Stimulated activated CD8-positive, alpha-beta memory T cell treated with anti-CD3 and anti-CD28 coated beads, Interleukin-15, amount 100 ng/mL, for 1 hour (primary cell): ENCODE measurements at places on chromosomes 1 and 21.

DNA sequence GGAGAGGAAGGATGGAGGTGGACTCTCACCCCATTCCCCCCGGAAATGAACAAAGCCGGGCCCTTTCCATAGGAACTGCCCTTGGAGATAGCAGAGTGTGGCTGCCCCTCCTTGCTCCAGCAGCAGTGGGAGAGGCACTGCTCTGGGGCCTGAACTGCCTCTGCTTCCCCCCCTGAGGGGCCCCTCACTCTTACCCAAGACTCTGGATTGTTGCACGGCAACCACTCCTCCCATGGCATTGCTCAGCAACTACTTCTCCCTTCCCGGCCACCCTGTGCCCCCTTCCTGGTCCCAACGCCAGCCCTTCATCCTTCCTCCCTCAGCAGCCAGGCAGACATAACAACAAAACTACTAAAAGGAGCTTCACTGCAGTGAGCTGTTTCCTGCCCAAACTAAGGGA is 3.0 kb upstream of the ACKR1 start:
- no peak for DNase-seq

- DNase-seq: no peak
Measured at GRCh38 chr1:6635910-6636760, 11.5 kb downstream of the THAP3 start.

DNA sequence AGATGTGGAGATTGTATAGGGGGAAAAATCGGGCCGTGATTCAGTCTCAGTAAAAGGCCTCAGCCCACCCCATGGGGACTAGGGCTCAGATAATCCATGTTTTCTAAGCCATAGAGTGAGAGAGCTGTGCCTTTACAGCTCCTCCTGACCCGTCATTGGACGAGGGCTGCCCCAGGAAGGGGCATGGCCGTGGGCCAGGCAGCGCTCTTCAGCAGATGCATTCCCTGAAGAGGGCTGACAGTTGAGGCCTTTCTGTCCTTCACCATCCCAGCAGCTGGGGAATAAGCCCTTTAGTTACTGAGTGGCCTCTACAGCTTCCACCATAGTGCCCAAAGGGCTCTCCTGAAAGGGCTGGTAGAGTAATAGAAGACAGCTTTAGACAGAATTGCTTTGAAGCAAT is 57.2 kb downstream of the ST3GAL3 start:
- no peak for DNase-seq

GRCh38 chr1:56788588-56788987 is 30.6 kb downstream of the FYB2 start:
- no peak for DNase-seq

DNA sequence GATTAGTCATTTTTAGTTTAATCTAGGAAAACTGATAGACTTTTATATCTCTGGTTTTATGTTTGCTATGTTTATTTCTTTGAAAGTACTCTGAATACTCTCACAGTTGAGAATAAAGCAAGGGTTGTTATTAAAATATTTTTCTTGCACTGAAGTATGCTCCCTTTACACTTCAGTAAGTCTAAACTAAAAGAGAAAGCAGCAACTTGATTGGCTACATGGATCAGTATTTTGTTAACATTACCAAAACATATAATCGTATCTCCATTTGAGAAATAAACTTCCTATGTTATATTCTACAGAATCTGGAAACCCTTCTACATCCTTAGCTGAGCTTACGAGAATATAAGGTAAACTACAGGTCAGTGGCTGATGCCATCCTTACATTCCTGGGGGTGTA is 149.5 kb upstream of the HP1BP3 start:
- DNase-seq: no peak

DNA sequence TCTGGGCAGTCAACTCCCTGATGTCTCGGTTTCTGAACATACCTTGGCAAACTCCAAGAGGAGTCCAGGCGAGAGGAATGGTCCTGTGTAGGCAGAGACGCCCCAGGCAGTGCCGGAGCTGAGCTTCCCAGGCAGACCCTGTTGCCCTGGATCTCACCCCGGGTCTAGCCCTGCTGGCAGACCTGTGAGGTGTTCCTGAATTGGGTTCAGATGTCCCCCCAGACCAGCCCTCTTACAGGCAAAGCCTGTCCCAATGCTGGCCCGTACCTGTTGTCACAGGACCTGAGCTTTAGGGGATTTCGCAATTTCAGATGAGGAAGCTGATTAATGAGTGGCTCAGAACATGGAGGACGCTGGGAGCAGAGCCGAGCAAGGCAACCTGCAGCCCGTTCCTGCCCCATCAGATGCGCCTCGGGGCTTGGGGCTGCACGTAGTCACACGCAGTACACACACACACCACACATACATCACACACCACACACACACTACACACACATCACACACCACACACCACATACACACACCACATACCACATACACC is 38.5 kb upstream of the PDE9A start:
- peak; percentile 22 for DNase-seq

DNA sequence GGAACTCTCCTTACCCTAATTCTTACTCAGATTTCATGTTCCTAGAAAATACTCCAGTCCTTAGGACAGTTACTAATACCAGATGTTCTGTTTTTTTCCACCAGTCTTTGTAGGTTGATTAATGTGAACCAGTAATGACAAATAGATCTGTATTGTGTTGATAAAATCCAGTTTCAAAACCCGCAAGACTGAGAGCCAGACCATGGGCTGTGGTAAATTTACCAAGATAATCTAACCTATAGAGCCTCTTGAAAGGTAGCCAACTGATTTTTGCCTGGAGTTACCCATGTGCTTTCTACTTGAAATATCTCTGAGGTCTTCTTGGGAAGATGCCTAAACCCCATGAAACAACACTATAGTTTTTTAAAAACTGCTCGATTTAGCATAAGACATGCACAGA is 46.5 kb upstream of the CDC7 start:
- no peak for DNase-seq

DNA sequence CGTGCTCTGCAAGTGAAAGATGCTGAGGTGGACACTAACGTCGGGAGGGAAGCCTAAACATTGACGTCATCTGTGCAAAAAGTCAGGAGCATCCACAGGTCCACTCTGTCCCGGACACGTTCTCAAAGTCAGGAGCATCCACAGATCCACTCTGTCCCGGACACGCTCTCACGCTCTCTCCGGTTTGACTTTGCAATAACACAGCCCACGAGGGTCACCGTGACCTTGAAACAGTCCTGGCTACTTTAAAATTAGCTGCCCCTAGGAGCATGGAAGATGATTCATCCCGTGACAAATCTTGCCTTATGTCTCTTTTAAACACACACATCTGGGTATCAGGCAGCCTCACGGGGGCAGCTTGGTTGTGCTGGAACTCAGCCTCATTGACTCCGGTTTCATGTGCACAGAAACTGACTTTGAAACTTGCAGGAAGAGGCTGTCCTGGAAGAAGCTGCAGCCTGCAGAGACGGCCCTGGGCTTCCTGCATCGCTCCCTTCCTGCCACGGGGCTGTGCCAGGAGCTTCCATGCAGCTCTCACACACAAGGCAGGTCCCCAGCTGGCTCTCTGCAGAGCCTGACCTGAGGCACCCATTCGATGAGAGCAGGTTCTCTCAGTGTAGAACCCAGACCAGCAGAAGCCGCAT is 18.1 kb upstream of the COL18A1 start:
- no peak for DNase-seq

GRCh38 chr1:100325415-100326324 is 26.6 kb upstream of the CDC14A start:
- no peak for DNase-seq

GRCh38 chr1:182910143-182910542 is 42.8 kb downstream of the SHCBP1L start:
- DNase-seq: no peak

DNA sequence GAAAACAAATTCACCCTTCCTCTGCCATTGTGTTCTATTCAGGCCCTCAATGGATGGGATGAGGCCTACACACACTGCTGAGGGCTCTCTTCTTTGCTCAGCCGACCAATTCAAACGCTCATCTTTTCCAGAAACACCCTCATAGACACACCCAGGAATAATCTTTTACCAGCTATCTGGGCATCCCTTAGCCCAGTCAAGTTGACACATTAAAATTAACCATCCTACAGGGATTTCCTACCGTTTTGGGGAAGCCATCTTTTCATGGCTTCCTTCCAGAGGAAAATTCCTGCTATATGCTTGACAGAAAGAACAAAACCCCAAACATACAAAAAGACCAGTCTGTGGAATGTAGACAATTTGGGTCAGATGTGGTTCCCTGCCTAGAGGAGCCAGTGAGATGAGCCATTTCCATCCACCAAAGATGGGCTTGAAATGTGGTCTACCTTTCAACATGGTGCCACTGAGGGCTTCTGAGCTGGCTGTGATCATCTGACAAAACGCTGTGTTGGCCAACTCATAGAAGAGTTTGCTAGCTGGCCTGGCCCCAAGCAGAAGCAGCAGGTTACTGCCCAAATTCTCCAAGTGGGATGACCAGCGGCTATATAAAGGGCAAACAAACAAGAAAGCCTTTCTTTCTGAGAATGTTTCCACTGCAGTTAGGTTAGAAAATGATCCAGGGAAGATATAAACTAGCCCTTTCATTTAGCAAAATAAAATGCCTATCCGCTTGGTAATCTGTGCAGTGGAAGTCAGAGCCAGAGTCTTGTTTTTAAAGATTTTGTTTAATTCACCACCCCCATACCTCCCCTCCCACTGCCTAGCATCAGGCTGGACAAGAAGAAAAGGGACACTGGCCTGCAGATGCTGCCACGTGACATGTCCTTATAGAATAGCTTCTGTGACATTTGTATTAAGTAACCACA is 69.1 kb upstream of the MRPS6 start:
- DNase-seq: no peak

GRCh38 chr1:164961715-164962114 is 394.8 kb downstream of the LMX1A start:
- DNase-seq: no peak

DNA sequence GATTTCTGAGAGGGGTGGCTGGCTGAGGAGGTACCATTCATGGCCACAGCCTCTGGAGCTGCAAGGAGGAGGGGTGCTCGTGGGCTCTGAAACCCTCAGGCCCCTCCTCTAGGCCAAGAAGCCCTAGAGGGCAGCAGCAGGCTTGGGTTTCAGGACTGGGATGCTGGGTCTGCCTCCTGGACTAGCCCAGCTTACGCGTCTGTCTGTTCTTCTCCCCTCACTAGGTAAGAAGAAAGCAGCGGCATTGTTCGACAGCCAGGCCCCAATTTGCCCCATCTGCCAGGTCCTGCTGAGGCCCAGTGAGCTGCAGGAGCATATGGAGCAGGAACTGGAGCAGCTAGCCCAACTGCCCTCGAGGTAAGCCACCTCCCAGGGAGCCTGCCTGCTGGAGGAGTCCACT is 60.3 kb downstream of the TMEM53 start:
- DNase-seq: no peak

GRCh38 chr1:111145542-111145941 is 5.5 kb downstream of the CEPT1 start:
- no peak for DNase-seq

DNA sequence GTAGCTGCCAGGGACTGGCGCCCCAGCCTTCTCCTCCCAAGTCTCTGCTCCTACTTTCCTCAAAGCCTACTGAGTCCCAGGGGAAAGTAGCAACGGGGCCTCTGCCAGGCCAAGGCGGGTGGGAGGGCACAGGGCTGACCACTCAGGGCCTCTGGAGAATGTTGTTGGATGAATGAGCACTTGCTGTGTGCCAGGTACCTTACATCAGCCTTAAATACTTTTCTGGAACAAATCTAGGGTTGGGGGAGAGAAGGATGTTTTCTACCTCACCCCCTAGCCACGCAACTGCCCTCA is 119.3 kb upstream of the ZBTB40 start:
- DNase-seq: no peak

DNA sequence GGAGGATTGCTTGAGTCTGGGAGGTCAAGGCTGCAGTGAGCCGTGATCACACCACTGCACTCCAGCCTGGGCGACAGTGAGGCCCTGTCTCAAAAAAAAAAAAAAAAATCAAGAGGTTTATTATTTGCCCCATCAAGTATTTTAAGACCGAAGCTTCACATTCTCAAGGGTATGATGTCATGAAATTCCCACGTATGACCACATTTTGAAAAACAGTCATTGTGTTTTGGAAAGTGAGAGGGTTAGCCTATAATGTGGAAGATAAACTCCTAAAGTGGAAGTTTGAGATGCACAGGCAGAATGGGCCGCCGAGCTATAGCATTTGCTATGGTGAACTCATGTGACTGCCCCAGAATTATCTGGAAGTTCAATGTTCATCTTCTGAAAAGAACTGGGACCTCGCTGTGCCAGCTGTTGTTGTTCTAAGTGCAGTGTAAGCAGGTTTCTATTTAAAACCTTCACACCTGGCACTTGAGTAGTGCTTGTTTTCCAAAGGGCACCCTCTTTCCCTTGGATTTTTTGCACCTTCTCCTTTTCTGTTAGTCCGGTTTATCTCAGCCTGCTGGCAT is 96.9 kb upstream of the SLC25A33 start:
- no peak for DNase-seq

- DNase-seq: no peak
Measured at GRCh38 chr1:227437495-227438008, 119.3 kb upstream of the CDC42BPA start.

DNA sequence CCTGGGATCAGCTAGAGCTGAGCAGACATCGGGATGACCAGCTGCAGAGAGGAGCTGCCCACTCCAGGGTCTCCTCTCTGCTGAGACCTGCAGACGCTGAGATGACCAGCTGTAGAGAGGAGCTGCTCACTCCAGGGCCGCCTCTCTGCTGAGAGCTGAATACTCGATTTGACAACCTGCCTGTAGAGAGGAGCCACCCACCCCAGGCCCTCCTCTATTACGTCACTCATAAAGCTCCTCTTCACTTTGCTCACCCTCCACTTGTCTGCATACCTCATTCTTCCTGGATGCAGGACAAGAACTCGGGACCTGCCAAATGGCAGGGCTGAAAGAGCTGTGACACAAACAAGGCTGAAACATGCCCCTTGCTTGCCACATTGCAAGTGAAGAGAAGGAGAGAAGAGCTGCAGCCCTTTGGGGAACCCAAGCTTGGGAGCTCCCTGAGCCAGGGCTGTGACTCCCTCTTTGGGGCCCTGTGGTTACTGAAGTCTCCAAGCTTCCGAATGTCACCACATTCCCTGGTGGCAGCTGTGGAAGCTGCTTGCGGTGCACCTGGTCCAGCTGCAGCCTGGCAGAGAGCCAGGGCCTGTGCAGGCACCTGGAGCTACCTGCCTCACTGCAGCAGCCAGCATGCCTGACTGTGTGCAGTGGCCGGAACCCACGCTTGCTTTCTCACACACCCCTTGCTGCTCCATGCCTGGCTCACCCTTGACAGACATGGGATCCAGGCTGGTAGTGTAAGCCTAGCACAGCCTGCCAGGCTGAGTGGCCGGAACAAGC is 59.6 kb downstream of the CC2D1B start:
- DNase-seq: no peak

DNA sequence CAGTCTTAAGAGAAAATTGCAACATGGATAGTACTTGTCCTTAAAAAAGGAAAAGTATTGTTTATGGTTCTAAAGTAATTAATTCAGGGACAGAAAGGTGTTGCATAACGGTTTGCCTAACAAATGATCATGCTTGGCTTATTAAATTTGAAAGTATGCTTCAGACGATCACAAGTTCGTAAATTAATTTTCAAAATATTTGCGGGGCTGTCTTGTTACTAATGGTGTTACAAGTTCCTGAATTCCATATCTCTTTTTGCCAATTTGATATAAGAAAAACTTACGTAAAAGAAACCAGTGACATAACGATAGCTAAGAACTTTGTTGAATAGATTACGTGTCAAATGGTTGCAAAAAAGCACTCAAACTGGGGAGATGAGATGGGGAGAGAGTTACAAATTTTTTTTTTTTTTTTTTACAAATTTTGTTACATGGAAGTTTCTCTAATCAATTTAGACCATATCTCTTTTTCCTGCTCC is 1.3 kb downstream of the AGO3 start:
- DNase-seq: no peak

- no peak for DNase-seq
Measured at GRCh38 chr1:92921031-92922023, 39.9 kb downstream of the DIPK1A start.

- DNase-seq: no peak
Measured at GRCh38 chr21:16072221-16072620, 342.4 kb downstream of the USP25 start.
